ENCODE measurements at places on chromosomes 13 and 19.

DNA sequence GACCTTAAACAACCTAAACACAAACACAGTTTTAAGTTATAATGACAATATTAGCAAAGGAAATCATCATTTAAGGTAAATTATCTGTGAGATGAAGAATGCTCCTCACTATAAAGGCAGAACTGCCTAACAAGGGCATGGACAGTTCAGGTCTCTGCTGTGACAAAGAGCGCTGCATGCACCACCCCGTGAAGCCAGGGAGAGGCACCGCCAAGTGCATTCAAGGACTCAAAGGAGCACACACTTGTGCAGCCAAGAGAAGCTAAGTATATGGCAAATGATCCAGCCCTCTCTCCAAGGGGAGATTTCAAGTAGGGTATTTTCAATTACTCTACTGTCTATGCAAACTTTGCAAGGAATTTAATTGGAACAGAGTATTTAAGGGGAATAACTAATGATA lies 126.0 kb downstream of the RAP2A start:
- DNase-seq = no peak

DNA sequence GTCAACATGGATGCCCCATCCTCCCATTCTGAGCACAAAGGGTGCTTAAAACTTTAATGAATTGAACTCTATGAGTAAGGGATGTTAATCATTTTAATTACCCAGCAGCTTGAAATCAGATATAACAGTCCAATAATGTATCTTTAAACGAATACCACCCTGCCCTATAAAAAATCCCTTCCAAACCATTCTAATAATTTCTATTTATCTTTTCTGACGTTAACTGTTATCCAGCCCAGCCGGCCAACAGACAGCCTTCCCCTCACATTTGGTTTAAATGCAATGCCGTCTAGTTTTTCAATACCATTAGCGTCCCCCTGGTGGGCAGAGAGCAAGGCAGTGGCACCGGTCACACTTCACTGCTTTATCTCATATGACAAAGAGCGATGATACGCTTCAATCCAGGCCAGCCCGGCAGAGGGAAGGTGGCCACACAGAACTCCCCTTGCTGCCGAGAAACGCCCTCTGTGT lies 402.2 kb upstream of the ZNF507 start:
- DNase-seq = no peak

DNA sequence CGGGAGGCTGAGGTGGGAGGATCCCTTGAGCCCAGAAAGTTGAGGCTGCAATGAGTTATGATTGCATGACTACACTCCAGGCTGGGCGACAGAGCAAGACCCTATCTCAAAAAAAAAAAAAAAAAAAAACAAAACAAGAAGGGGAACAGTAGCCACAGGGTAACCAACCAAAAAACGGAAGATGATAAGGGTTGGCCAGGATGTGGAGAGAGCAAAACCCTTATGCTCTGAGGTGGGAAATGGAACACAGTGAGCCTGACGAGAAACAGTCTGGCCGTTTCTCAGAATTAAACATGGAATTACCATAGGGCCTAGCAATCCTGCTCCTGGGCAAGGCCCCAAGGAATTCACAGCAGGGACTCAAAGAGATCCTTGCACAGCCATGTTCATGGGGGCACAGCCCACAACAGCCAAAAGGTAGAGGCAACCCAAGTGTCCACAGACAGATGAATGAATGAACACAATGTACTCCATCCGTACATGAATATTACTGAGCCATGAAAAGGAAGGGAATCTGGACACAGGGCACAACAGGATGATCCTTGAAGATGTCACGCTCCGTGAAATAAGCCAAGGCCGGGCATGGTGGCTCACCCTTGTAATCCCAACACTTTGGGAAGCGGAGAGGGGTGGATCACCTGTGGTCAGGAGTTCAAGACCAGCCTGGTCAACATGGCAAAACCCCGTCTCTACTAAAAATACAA lies 11.3 kb downstream of the NMRK2 start:
- no peak for DNase-seq

GRCh38 chr13:39313721-39314120 lies 275.5 kb downstream of the NHLRC3 start:
- no peak for DNase-seq

DNA sequence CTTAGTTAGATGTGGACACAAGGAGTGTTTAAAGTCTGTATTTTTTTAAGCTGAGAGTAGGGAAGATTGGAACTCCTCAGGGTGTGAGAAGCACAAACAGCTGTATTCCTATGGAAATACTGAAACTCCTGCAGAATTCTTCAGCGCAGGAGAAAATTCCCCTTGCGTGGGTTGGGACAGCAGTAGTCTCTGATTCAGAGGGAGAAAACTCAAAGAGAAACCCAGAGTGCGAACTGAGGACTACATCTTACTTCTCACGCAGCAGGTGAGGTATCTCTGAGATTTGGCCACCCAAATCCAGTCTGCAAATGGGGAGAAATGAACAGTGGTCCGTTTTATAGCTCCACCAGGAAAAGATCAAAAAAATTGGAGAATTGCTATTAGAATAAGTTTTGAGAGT lies 60.9 kb downstream of the FRY start:
- no peak for DNase-seq

DNA sequence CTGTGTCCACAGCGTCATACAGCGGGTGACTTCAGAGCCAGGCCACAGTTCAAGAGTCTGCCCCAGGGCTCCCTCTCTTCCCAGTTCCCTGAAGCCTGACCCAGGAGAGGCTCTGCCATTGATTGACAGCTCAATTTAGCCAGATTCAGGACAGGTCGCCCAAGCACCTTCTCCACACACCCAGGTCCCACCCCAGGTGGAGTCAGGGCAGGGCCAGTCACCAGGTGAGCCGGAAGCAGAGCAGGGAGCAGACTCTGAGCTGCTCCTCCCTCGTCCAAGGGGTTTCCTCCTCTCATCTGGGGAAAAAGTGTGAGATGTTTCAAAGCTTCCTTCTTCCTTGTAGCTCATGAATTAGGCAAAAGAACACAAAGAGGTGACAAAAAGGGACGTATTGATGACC lies 5.6 kb downstream of the CEACAM7 start:
- DNase-seq = no peak

GRCh38 chr13:105847527-105848291 lies 687.8 kb downstream of the EFNB2 start:
- no peak for DNase-seq

DNA sequence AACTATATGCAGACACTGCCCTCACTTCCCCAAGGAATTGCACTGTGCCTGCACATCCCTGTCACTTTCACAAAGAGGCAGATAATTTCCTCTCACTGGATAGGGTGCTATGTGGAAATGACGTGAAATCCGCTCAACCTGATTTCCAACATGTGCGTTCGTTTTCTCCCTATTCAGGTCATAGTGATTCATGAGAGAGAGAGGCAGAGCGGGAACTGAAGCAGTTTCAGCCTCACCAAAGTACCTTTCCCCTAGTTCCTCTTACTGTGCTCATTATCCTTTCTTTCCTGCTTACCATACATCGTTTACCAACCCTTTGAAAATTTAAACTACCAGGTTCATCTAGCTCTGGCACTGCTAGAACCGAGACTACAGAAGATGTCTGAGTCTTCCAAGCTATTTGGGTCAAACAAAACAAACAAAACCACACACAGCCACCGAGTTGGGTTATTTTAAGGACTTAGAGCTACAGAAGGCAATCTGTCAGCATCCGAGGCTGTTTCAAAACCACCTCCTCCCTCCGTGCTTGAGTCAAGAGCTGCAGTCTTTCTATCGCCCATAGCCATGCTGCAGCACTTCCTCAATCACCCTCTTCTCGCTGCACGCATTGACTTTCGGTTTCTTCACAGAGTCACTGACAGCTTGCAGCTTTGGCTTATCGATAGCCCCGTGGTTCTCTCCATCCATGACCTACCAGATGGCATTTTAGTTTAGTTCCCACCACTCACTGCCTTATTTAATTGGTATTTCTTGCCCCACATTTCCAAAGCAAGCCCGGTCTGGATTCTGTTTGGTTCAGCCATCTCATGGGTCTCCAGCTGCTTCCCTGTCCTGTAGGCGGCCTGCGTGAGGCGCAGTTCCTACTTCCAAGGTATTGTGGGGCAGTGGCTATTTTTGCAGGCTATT lies 1395.8 kb downstream of the EFNB2 start:
- DNase-seq = peak; percentile 20

DNA sequence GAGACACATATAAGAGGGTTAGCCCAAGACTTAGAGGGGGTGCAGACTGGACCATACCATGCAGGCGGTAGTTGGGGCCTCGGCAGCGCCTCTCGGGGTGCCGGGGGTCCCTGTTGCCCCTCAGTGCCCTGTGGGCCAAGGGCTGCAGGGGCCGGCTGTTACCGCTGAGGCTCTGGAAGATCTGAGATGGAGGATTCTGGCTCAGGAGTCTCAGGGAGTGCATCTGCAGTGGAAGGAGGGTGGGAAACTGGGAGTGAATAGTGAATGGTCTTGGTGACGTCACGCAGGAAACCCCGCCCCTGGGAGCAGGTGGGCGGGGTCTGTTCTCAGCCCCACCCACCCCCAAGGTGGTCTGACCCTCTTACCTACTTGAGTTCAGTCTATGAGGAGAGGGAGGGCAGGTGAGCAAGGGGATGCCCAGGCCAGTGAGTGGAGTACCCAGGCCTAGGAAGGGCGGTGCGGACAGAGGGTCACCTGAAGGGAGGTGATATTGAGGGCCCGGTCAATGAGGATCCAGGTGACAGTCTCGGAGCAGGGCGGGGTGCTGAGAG lies 1.7 kb upstream of the DBP start:
- no peak for DNase-seq

DNA sequence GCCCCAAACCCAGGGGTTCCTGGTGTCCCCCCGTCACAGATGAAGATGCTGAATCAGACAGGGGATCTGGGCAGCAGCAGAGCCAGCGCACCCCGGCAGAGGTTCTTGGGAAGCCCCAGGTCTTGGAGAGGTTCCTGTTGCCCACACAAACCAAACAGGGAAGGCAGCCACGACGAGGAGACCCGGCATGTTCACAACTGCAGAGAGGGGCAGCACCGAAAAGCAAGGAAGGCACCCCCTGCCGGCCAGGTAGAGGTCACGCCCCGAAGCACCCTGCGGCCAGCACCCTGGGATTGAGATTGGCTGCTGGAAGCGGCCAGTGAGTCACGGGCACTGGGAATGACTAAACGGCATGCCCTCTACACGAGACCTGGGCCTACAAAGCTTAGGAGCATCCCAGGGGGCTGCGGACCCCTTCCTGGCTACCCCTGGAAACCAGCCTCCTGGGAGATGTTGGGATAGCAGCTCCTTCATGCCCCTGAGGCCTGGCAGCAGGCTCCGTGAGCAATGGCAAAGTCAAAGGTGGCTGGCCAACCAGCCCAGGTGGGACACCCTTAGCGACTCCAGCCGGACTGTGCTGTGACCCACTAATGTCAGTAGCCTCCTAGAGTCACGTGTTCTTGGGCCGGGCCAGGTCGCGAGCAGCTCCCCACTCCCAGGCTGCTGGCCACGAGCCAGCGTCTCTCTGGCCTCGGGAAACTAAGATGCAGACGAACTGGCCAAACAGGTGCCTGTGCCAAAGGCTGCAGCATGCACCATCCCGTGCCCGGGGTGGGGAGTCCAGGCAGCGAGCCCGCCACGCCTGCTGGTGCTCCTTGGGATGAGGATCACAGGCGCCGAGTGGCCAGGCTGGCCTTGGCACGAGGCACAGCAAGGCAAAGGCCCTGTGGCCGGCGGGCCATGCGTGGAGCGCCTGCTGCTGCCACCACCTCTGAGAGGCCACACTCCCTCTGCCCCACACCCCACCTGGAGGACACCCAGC lies 43.2 kb downstream of the MLLT1 start:
- DNase-seq = no peak

DNA sequence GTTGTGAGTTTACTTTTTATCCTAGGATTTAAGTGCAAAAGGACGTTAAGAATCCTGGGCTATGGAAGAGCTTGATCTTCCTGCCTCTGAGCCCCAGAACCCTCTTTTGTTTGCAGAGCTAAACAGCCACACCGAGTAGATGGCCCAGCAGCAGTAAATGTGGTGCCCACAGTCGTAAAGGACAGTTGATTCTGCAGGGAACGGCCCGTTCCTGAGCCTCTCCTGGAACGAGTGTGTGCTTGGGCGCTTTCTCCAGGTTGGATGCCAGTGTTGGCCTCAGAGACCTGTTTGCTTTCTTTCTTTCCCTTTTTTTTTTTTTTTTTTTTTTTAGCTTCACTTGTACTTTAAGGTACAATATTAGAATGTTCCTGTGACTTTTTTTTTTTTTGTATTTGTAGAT lies 41.7 kb downstream of the SPATA13 start:
- no peak for DNase-seq

- peak; percentile 55 for DNase-seq
These were observed 4.6 kb upstream of the APC2 start for GRCh38 chr19:1445185-1445931.

- DNase-seq = no peak
These were observed at the start of gene CASP14 for GRCh38 chr19:15048885-15049541. CASP14 (plus strand) TSS chr19:15049480; CDS start chr19:15052252, 2,772 bp downstream.

GRCh38 chr13:51632591-51633362 lies 48.5 kb downstream of the WDFY2 start:
- no peak for DNase-seq

DNA sequence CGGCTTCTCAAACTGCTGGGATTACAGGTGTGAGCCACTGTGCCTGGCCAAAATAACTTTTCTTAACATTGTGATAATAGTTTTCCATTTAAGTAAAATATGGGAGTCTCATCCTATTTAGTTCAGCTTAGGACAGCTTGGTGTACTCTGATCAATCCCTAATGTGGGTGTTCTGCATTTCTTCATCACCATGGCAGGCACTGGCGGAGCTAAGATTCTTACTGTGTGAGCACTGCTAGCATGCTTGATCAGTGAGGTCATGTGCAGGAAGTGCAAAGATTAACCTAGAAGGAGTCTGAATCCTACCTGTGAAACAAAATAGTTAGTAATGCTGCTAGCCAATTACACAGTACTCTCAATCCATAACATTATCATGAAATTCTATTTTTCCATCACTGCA lies 1684.2 kb upstream of the SLC10A2 start:
- DNase-seq = no peak

DNA sequence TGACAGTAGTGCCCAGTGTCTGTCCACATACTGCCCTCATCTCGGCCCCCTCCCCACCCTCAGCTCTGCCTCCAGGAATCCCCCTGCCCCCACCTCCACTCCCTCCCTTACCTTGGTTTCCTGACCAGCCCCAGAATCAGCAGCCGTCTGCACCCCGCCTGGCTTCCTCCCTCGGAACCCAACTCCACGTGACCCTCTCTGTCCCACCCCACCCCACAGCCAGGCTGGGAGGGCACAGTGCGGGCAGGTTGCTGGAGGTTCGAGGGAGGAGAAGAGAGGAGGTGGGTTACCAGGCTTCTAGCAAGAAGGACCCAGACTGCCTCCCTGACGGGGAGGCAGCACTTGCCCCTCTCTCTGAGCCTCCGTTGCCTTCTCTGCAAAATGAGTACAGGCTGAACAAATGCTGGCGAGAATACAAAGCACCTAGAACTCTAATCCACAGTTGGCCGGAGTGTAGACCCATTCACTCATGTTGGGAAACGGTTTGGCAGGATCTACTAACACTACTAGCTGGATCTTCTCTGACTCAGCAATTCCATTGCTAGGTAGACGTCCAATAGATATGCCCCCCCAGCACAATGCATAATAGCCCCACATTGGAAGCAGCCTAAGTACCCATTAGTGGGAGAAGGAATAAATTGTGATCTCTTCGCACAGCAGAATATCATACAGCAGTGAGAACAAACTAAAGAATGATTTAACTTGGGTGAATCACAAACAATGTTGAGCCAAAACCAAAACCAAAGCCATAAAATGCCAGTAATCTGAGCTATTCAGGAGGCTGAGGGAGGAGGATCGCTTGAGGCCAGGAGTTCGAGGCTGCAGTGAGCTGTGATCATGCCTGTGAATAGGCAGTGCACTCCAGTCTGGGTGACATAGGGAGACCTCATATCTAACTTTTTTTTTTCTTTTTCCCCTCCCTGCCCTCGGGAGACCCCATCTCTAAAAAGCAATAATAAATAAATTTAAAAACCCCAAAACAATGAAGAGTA lies at the start of gene RASAL3:
Gene RASAL3 (minus strand): TSS at position 151 of the 992 bp plus-strand sequence. CDS start 186 bp downstream, outside the sequence.
- DNase-seq = peak; percentile 39
